ENCODE measurements at places on chromosomes 2 and 18. TPM values are rescaled to one million over a fixed set of nuclear protein-coding genes. Genes with fewer than 3 reads are reported as not detected.

GRCh38 chr2:191740016-191740419 is 62.1 kb downstream of the NABP1 start:
- no peaks in the 10 kb centered on the region for H3K27me3 ChIP-seq
- no peak overlapping the region for H3K27ac ChIP-seq
- H3K36me3 ChIP-seq, result no peaks in the 10 kb centered on the region
- no peaks in the 10 kb centered on the region for H3K4me1 ChIP-seq
- peak; percentile 16 for DNase-seq

DNA sequence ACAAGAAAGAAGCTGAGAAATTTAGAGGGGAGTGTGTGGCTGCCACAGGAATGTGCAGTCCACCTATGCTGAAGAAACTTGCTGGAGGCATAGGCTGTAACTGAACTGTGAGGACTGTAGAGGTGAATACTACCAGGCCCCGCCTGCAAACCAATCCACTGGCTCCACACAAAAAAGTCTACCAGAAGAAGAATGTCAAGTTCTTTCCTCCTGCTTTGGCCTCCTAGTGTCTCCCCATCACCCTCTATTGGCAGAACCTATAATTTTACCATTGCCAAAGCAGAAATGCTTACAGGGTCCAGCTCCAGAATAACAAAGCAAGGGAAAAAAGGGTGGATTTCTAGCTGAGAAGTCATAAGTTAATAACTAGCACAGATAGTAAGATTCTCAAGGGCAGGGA is 5.9 kb upstream of the ATP5MC3 start:
- H3K27ac ChIP-seq, result no peak overlapping the region
- no peaks in the 10 kb centered on the region for H3K36me3 ChIP-seq
- no peak for DNase-seq
- no peaks in the 10 kb centered on the region for H3K27me3 ChIP-seq

DNA sequence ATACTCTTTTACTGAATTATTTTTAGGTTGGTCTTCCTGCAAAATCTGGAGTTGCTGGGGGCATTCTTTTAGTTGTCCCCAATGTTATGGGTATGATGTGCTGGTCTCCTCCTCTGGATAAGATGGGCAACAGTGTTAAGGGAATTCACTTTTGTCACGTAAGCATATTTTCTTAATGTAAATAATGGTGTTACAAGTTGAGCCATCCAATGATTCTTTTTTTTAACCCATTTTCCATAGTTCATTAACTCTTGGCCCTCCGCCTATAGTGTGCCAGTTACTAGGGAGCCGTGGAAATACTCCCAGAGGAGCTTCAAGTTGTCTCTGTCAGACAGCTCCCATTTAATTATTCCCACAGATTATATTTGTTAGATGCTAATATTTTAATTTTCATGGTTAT is 49.8 kb downstream of the GLS start:
- no peak overlapping the region for H3K4me3 ChIP-seq
- no peak overlapping the region for H3K27ac ChIP-seq
- H3K4me1 ChIP-seq, result no peaks in the 10 kb centered on the region
- no peak for DNase-seq

DNA sequence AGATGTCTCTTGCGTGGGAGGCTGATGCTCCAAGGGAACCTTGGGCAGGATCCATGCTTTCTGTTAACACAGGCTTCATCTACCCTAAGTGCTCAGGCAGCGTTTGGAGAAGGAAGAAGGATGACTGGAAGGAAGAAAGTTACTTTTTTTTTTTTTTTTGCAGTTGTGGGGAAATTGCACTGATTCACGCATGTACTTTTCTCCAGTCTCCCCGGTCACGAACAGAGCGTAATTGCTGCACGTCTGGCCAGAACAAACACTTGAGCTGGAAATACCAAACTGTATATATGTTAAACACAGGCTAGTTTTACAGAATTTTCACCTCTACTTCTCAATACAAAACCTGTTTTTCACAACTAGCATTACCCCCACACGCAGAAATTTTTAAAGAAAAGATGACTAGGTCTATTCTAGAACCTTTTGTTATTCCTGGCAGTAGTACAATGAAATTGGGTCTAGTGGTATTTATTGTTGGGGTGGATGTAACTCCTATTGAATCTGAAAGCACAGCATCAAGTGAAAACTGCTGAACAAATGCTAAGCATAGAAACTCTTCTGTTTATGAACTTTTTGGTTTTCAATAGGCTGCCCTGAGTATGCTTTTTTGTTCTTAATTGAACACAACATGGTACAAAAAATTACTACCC is 9.3 kb upstream of the SCYGR5 start:
- H3K27ac ChIP-seq, result no peak overlapping the region
- H3K4me1 ChIP-seq, result no peaks in the 10 kb centered on the region
- H3K36me3 ChIP-seq, result no peaks in the 10 kb centered on the region
- H3K27me3 ChIP-seq, result no peaks in the 10 kb centered on the region
- H3K4me3 ChIP-seq, result no peak overlapping the region
- no peak for DNase-seq

- no peaks in the 10 kb centered on the region for H3K4me1 ChIP-seq
- no peak overlapping the region for H3K27ac ChIP-seq
- no peak for DNase-seq
- no peaks in the 10 kb centered on the region for H3K36me3 ChIP-seq
- no peak overlapping the region for H3K4me3 ChIP-seq
These were observed 183.9 kb downstream of the NBAS start for GRCh38 chr2:15377202-15377601.

GRCh38 chr18:9296233-9297006 is 38.2 kb upstream of the TWSG1 start:
- DNase-seq, result no peak
- no peaks in the 10 kb centered on the region for H3K27me3 ChIP-seq
- no peak overlapping the region for H3K4me3 ChIP-seq
- no peak overlapping the region for H3K27ac ChIP-seq
- H3K4me1 ChIP-seq, result no peaks in the 10 kb centered on the region

DNA sequence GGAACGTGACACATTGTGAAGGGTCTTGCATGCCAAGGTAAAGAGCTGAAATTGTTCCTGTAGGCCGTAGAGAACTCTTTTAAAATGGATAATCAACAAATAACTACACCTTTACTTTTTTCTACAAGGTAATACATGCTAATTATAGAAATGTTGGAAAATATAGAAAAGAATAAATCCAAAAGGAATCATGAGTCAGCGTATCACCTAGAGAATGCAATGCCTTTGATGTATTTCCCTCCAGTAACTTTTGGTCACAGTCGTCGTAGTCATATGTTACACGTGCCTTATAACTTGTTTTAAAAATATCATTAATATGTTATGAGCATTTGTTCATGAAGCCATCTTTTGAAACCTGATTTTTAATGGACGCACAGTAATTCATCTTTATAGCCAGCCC is 100.6 kb downstream of the LIPG start:
- H3K27ac ChIP-seq, result no peak overlapping the region
- H3K36me3 ChIP-seq, result no peaks in the 10 kb centered on the region
- peaks cover 7% of the 10 kb centered on the region for H3K27me3 ChIP-seq
- DNase-seq, result no peak
- H3K4me3 ChIP-seq, result no peak overlapping the region

GRCh38 chr2:224104668-224105386 is 65.7 kb upstream of the SERPINE2 start:
- no peaks in the 10 kb centered on the region for H3K27me3 ChIP-seq
- no peak overlapping the region for H3K4me3 ChIP-seq
- no peak overlapping the region for H3K27ac ChIP-seq

DNA sequence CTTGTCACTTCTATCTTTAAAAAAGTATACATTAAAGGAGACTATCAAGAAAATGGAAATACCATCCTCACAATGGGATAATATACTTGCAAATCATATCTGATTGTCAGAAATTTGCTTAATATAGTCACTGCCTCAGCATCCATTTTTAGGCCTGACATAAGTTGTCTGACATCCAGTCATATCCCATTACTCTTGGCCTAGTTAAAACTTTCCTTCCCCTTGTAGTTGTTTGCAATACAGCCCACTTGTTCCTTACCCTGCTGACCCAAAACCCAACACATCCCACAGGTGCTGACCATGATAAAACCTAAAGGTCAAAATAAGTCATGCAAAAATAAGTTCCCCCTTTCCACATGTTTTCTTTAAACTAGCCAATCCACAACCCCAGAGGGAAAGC is 3.6 kb upstream of the ARHGEF33 start:
- no peak overlapping the region for H3K27ac ChIP-seq
- H3K27me3 ChIP-seq, result no peaks in the 10 kb centered on the region
- H3K36me3 ChIP-seq, result peaks cover 14% of the 10 kb centered on the region

GRCh38 chr18:25229920-25230319 is 122.0 kb downstream of the ZNF521 start:
- H3K36me3 ChIP-seq, result no peaks in the 10 kb centered on the region

DNA sequence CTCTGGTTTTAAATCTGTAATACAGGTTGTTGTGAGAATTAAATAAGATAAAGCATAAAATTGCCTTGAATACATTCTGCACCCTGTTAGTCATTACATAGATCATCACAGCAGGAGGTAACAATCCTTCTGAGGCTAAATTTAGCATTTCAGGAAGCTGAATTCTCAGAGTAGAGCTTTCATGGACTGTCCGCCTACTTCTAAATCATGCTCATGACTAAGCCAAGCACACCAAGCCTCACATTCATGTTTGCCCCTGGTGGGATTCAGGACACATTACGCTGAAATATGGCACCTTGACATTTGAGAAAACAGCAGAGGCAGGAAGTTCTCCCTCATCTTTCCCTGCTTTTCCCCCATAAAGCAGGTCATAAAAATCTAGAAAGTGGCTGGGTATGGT is 16.6 kb upstream of the PIK3C3 start:
- H3K4me1 ChIP-seq, result no peaks in the 10 kb centered on the region
- H3K4me3 ChIP-seq, result no peak overlapping the region
- H3K27ac ChIP-seq, result no peak overlapping the region
- no peak for DNase-seq
- no peaks in the 10 kb centered on the region for H3K36me3 ChIP-seq

GRCh38 chr18:7607540-7608173 is 40.5 kb downstream of the PTPRM start:
- no peaks in the 10 kb centered on the region for H3K4me1 ChIP-seq
- H3K36me3 ChIP-seq, result no peaks in the 10 kb centered on the region
- H3K27me3 ChIP-seq, result no peaks in the 10 kb centered on the region
- no peak for DNase-seq

DNA sequence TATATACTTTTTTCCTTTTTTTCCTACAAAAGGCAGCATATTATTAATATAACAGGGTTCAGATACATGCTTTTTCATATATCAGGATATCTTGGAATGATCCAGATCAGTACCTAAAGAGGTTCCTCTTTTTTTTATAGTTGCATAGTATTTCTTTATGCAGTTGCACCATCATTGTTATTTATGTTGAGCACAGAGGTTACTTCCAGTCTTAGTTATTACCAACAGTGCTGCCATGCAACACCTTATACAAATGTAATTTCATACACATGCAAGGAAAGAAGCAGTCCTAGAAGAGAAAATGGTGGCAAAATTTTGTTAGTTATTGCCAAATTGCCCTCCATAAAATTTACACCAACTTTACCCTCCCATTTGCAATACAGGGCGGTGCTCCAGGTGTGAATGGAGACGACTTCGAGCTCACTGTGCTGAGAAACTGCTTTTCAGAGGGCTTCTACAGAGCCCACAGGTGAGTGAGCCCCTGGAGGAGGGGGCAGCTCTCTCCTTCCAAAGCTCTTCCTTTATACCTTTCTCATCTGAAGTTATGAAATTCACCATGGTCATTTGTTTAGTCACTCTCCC is 30.0 kb upstream of the KCMF1 start:
- H3K27me3 ChIP-seq, result no peaks in the 10 kb centered on the region
- H3K4me3 ChIP-seq, result no peak overlapping the region
- peaks cover 13% of the 10 kb centered on the region for H3K4me1 ChIP-seq
- H3K36me3 ChIP-seq, result no peaks in the 10 kb centered on the region
- H3K27ac ChIP-seq, result no peak overlapping the region
- no peak for DNase-seq

DNA sequence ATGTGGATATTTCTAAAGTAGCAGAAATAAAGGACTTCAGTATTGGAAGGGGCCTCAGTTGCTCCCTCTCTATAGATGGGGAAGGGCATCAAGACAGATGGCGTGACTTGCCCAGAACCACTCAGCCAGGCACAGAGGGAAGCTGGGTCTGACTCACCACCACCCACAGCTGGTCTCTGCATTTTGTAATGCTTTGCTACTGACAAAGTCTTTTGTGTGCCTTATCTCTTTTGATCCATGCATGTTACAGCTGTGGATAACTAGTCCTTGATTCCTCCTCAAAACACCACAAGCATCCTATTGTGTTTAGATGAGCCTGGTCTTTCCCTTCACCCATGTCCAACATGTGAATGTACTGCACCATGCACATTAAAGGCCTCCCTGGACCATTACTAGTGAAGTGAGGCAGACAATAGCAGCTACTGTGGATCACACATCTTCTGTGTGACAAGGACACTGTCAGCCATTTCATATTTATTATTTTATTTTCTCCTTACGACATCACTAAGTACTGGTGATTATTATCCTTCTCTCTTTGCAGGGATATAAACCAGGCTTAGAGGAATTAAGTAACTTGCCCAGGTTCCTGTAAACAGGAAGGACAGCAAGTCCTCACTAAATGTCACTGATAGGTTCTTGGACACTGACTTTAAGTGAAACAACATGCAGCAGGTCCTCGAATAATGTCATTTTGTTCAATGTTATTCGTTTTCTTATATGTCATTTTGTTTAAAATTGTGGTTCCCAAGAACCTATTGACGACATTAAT is 29.6 kb upstream of the IL37 start:
- H3K4me3 ChIP-seq, result no peak overlapping the region
- H3K36me3 ChIP-seq, result no peaks in the 10 kb centered on the region
- no peak for DNase-seq

- H3K27me3 ChIP-seq, result no peaks in the 10 kb centered on the region
- no peak overlapping the region for H3K4me3 ChIP-seq
- H3K27ac ChIP-seq, result no peak overlapping the region
- H3K4me1 ChIP-seq, result no peaks in the 10 kb centered on the region
These were observed 121.0 kb downstream of the EIPR1 start for GRCh38 chr2:3256605-3257004.

- no peaks in the 10 kb centered on the region for H3K36me3 ChIP-seq
- H3K4me3 ChIP-seq, result no peak overlapping the region
- H3K27ac ChIP-seq, result no peak overlapping the region
- DNase-seq, result no peak
These were observed 53.4 kb upstream of the LINC00305 start for GRCh38 chr18:64202210-64202836.

GRCh38 chr2:39623917-39624316 is 41.8 kb upstream of the TMEM178A start:
- no peaks in the 10 kb centered on the region for H3K27me3 ChIP-seq
- H3K4me1 ChIP-seq, result no peaks in the 10 kb centered on the region
- DNase-seq, result no peak
- H3K36me3 ChIP-seq, result no peaks in the 10 kb centered on the region
- H3K27ac ChIP-seq, result no peak overlapping the region

Gene TMX3
- 112 TPM for total RNA-seq

Gene DPP4
- 7.6 TPM for total RNA-seq

Gene INPP5D
- total RNA-seq, result 42.0 TPM

Gene COLEC12
- 37.5 TPM for total RNA-seq

Gene IGFBP5
- total RNA-seq, result 166 TPM

Gene KCNK3
- 2.0 TPM for total RNA-seq

Gene KCTD18
- total RNA-seq, result 15.4 TPM

Gene COL6A3
- 411 TPM for total RNA-seq

Gene LYPD6B
- 14.7 TPM for total RNA-seq
